ENCODE measurements at places on chromosomes 7 and 10. TPM values are rescaled to one million over a fixed set of nuclear protein-coding genes. Genes with fewer than 3 reads are reported as not detected.

- no peak for DNase-seq
These were observed 8.0 kb downstream of the TAS2R16 start for GRCh38 chr7:122987463-122987862.

DNA sequence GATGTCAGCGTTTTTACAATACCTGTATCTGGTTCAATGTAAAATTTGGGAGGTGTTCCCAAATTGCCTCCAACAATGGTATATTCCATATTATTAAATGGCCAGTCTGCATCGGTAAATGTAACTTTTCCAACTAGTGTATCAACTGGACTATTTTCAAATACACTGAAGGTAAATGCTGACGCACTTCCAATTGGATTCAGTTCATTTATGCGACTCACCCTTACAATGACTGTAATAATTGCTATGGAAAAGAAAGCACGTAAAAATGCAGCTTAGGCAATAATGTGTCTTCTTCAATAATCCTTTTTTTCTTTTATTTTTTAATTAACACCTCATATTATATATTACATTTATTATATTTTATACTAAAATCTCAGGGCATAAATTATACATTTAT lies 209.1 kb downstream of the HGF start:
- no peak for DNase-seq

DNA sequence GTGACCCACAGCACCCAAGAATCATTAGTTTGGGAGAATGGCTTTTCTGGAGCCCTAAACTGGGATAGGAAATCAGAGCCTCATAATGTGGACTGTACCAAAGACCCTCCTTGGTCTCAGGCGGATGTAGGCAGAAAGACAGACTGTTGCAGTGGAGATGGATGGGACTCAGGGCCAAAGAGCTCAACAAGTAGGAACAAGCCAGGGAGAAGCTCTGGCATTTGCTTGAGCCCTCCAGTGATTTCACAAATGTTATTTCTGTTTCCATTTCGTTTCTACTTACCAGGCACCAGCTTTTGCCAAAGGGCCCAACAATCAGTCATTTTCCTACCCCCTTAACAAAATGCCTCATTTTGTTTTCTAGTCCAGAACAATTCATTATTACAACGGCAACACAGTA lies 762.7 kb downstream of the KCNMA1 start:
- no peak for DNase-seq

The WNT16 gene
- polyA plus RNA-seq, result 0.50 TPM

The TEX47 gene
- not detected for polyA plus RNA-seq

All from GM23338 (cell line).